ENCODE measurements at places on chromosomes 3 and 15.

GRCh38 chr15:36373550-36373949 is 205.9 kb upstream of the CDIN1 start:
- DNase-seq = no peak

DNA sequence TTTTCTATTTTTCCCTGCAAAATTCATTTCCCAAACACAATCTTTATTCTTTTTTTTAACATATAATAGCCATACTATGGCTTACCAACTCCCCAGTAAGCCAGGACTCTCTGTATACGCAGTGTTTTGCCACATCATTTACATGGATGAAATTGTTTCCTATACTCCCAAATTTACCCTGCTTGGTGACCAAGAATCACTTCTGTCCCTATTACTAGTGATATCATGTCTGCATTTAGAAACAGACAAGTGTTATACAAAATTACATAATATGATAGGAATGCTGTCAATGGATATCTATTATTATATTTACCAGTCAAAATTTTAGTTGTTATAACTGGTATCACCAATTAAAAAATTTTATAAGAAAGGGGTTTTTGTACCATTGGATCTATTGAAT is 77.8 kb downstream of the LIPC start:
- DNase-seq = no peak

DNA sequence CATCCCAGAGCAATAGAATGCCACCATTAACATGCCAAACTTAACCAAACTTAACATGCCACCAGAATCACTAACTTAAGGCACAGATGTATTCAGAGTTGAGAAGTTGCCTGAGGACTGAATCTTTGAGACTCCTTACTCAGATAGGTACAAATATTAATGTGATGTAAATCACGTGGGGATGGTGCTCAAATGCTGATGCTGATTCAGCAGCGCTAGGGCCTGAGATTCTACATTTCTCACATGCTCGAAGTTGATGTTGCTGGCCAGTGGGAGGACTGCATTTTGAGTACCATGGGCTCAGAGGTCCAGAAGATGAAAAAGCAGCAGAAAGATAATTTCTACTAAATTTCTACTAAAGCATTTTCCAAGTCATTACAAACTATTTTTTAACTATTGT is 54.1 kb downstream of the RPL22L1 start:
- no peak for DNase-seq

GRCh38 chr3:109743981-109744380 is 406.6 kb upstream of the DPPA4 start:
- no peak for DNase-seq

DNA sequence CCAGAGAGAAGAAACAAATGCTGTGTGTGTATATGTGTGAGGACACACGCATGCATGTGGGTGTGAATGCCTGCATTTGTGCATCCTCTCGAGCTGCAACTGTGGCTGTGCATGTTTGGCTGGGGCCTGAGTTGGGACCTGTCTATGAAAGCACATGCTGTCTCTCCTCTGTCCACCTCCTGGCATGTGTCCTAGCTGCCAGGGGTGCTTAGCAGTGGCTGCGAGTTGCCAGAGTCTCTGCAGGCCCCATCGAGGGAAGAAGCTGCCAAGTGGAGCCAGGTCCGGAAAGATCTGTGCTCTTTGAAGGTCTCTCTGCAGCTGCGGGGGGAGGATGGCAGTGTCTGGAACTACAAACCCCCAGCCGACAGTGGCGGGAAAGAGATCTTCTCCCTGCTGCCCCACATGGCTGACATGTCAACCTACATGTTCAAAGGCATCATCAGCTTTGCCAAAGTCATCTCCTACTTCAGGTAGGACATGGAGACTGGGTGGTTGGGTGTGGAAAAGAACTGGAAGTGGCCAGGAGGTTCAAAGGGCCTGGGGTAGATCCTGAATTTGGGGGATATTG is 30.7 kb downstream of the NR1I2 start:
- no peak for DNase-seq

DNA sequence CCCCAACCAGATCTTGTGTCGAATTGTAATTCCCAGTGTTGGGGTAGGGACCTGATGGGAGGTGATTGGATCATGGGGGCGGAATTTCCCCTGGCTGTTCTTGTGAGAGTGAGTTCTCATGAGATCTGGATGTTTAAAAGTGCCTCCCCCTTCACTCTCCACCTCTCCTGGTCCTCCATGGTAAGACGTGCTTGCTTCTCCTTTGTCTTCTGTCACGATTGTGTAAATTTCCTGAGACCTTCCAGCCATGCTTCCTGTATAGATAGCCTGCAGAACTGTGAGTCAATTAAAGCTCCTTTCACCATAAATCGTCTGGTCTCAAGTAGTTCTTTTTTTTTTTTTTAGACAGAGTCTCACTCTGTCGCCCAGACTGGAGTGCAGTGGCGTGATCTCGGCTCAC is 42.3 kb downstream of the NR1D2 start:
- no peak for DNase-seq

DNA sequence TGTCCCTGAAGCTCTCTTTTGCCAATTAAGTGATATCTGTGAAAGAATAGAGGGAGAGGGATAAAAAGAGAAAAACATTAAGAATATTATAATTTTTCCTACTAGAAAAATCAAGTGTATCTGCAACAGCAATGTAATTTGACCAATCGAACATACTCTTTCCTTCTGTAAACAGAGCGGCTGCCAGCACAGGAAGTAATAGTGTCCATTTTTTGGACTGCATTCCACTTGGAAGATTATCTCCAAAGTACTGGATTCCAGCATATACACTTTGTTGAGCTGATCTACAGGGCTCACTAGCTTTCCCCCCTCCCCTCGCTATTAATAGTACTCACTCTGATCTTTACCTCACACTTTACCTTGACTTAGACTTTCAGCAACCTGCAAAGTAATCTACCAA is 90.4 kb downstream of the SUCLG2 start:
- no peak for DNase-seq
